CD4-positive, alpha-beta T cell treated with Interferon gamma for 1 hour (primary cell): ENCODE measurements at places on chromosomes 2 and 18.

GRCh38 chr18:56276466-56276865 is 361.9 kb downstream of the TXNL1 start:
- no peak for DNase-seq

DNA sequence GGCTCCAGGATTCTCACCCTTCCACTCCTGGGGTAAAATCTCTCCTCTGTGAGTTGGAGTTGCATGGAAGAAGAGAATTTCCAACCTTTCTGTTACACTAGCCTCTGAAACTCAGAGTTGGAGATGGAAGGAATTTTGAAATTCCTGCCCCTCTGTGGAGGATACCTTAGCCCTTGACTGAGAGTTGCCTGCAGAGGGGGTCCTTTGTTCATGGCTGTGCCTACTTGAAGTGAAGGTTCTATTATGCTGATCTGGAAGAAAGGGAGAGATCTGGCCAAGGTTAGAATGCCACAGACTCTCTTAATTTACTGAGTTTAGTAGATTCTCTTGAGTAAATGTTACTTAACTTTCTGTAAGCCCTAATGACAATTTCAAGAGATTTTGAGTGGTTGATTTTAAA is 626.6 kb upstream of the GYPC start:
- DNase-seq: no peak

- DNase-seq: no peak
Measured at GRCh38 chr2:151544449-151544848, 134.7 kb downstream of the RIF1 start.

GRCh38 chr18:35386600-35387100 is 9.5 kb upstream of the ZNF396 start:
- DNase-seq: peak; percentile 63

GRCh38 chr18:26536032-26536431 is 12.3 kb downstream of the KCTD1 start:
- DNase-seq: no peak

DNA sequence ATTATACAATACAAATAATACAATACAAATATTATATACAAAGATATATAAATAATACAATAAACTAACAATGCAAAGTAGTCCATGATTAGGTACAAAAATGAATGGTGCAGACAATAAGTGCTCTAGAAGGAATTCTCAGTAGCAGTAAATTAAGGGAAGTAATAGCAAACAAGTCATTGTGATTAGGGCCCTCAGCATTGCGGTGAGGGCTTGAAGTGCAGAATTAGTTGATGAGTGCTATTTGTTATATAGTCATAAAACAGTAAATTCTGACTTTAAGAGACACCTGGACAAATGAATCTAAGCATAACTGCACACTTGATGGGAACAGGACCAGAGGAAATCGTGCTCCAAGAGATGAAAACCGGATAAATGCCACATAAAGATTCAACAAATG is 74.9 kb downstream of the ANKRD44 start:
- no peak for DNase-seq

GRCh38 chr2:72040629-72041571 is 106.8 kb downstream of the CYP26B1 start:
- no peak for DNase-seq

GRCh38 chr2:210474776-210475175 is 1.8 kb downstream of the LANCL1 start:
- DNase-seq: no peak

- DNase-seq: no peak
Measured at GRCh38 chr2:75595541-75596395, 35.0 kb upstream of the EVA1A start.

DNA sequence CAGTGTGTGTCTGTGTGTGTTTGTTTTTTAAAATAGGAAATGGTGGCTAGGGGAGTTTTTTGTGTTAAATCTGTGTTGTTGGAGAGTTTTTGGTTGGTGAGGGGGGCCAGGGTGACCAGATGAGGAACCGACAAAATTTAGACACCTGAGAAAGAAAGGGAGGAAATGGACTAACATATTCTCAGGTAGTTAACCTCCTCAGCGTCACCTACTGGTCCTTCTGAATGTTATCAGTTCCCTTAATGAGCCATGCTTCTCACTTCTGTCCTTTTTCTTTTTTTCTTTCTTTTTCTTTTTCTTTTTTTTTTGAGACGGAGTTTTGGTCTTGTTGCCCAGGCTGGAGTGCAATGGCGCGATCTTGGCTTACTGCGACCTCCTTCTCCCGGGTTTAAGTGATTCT is 107.0 kb downstream of the FMNL2 start:
- no peak for DNase-seq

DNA sequence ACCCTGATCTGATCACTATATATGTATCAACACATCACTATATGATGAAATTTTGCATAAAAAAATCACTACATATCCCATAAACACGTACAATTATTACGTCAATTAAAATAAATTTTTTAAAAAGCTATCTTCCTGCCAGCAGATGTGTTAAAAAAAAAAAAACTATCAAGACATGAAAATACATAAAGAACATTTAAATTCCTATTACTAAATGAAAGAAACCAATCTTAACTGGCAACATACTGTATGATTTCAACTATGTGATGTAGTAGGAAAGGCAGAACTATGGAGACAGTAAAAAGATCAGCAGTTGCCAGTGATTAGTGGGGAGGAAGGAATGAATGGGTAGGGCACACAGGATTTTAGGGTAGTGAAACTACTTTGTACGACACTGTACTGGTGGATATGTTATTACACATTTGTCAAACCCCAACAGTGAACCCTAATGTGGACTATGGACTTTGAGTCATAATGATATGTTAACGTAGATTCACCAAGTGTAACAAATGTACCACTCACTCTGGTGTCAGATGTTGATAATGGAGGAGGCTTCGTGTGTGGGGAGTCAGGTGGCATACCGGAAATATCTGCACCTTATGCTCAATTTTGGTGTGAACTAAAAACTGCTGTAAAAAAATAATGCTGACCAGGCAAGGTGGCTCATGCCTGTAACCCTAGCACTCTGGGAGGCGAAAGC is 27.4 kb downstream of the USP34 start:
- DNase-seq: no peak

DNA sequence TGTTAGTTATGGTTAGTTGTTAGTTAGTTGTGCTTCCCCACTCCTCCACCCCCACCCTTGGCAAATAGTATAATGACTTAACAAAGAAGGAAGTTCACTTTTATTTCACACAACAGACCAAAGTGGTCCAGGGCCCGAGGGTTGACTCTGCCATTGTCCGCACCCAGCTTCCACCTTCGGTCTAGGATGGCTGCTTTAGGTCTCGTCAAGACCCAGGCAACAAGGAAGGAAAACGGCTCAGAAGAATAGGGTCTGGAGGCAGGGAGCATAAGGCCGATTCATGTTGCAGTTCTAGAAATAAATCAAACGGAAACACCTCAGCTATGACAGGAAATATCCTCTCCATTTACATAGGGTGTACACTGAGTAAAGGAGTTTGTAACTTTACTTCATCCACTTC is 206.0 kb upstream of the CXCR4 start:
- DNase-seq: no peak

DNA sequence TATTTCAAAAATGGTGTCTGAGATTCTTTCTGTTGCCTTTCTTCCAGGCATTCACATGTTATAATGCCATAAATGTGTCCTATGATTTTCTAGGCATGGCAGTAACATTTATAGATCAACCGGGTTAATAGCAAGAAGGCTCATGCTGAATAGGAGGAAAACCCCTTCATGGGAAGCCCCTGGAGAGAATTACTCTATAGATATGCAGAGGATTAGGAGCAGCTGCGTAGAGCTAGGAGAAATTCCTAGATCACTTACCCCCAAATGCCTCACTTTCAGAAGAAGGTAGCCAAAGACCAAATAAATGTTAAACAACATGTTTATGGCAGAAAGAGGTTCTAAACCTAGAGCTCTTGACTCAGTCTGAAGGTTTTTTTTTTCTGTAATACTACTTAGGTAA is 153.4 kb upstream of the CTNNA2 start:
- DNase-seq: no peak

GRCh38 chr2:89837962-89838625 is 1146.6 kb downstream of the RPIA start:
- DNase-seq: no peak

DNA sequence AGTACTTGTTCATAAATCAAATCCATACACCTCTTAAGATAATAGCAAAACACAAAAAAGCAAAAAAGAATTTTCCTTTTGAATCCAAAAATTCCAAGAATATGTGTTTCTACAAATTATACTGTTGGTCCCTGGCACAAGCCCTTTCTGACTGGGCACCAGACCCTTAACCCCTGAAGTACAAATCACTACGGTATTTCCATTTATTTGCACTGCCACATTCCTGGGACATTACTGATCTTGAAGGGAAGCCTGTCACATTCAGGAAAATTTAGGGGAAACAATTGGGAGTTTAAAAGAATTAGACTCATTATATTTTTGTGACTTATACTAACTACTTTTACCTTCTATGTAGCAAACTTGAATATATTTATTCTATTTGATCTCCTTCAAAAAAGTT is 98.8 kb downstream of the ZNF521 start:
- no peak for DNase-seq

DNA sequence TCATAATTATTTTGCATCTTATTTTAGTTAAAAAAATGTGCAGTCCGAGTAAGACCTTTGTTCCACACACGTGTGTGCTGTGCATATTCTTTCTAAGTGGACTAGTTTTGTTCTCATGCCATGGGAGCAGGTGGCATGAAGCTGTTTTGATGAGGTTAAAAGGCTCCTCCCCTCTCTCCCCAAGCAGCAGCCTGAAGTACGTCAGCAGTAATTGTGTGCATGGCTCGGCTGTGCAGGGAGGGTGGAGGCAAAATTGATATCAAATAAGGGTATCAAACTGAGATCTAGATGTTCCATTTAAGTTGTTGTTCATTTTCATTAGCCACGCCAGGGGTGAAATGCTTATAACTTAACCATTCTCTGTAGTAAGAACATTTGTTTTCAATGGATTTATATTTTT is at the start of gene NYAP2:
Gene NYAP2, plus strand, starts transcription at position 207 of the 400 bp plus-strand sequence. CDS start 9,171 bp downstream, outside the sequence.
- DNase-seq: no peak

DNA sequence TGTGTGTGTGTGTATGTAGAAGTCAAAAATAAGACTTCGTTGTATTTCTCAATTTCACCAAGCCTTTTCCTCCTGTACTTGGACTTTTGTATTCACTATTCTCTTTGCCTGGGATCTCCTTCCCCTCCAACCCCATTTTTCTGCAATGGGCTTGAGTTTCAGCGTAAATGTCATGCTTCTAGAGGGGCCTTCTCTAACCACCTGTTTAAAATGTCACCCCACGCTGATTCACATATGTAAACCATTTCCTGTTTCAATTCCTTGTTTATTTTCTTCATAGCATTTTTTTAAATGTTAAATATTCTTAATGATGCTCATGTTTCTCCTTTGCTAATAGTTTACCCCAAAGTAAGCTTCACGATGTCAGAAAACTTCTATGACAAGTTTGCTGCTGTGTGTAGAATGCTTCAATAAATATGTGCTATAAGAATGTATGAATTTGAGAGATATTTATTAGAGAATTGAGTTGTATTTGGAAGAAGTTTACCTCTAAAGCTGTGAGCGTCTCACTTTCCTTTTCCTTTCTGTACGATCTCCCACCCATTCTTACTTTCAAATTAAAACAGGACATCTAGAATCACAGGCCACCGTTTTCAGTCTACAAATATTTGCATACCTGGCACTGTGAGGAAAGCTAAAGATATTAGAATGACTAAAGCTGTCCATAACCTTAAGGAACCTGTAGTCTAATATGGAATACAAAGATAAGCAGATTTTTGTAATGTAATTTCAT is 762.4 kb downstream of the LRRTM4 start:
- no peak for DNase-seq

DNA sequence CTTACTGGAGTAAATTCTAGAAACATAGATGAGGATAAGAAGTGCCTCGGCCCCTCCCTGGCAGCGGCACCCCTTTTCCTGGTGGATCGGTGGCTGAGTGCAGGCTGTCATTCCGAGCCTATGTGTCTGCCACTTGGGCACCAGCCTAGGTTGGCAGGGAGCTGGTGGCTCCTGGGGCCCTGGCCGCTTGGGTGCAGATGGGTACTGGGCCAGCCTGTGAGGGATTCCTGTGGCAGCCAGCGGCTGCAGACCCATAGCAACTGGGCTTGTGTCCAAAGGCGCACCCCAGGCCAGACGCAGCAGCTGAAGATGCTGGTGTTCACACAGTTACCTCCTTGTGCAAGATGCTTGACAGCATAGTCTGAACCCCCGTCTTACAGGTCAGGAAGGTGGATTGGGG is 2.8 kb downstream of the SNORC start:
- DNase-seq: no peak

- DNase-seq: no peak
Measured at GRCh38 chr2:9552219-9553178, 3.1 kb downstream of the ADAM17 start.

- no peak for DNase-seq
Measured at GRCh38 chr18:44945888-44946401, 265.3 kb downstream of the SETBP1 start.

GRCh38 chr18:79460481-79461300 is 65.0 kb downstream of the NFATC1 start:
- peak; percentile 12 for DNase-seq

GRCh38 chr2:185628985-185629384 is 109.6 kb upstream of the FSIP2 start:
- DNase-seq: no peak

- no peak for DNase-seq
Measured at GRCh38 chr2:69086466-69086865, 73.5 kb downstream of the ANTXR1 start.

- DNase-seq: no peak
Measured at GRCh38 chr18:63102941-63103744, 216.4 kb downstream of the BCL2 start.

DNA sequence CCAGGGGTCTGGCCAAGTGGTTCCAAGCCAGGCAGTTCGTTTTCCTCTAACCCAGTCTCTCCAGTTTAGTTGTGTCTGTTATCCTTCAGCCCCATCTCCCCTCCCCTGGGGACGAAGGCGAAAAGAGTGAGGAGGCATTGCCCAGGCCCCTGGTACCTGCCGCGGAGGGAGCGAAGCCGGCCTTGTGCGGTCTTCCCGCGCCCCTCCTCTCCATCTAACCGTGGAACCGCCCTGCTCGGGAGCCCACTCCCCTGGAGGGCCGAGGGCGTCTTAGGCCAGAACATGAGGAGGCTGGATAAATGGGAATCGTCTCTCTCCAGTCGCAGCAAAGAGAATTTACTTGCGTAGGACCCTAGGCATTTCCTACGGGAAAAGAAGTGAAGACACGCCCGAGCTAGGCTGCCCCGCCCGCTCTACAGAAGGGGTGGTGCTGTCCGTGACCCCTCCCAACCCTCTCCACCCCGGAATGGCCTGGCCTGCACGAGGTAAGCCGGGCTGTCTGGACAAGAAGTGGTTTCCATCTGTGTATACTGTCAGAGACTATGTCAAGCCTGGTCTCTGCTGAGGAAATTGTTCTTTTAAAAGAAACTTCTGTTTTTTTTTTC is 156.2 kb downstream of the MIB1 start:
- DNase-seq: no peak

DNA sequence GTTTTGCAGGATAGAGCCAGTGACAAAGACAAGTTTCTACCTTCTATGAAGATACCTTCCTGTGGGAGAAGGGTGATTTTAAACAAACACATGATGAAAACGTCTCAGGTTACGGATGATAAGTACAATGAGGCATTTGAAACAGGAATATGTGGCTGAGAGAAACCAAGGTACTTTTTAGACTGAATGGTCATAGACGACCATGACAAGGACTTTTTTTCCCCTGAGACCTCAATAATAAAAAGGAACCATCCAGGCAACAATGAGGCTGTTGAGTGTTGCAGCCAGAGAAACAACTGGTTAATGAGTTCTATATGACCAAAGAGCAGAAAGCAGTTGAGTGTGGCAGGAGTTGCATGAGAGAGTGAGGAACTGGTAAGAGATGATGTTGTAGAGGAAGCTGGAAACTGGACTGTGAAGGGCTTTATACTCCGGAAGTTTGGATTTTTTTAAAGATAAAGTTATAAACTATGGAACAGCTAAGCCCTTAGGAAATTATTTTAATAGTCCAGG is 306.1 kb upstream of the CYRIA start:
- no peak for DNase-seq
